ENCODE measurements at places on chromosomes 12 and 14.

DNA sequence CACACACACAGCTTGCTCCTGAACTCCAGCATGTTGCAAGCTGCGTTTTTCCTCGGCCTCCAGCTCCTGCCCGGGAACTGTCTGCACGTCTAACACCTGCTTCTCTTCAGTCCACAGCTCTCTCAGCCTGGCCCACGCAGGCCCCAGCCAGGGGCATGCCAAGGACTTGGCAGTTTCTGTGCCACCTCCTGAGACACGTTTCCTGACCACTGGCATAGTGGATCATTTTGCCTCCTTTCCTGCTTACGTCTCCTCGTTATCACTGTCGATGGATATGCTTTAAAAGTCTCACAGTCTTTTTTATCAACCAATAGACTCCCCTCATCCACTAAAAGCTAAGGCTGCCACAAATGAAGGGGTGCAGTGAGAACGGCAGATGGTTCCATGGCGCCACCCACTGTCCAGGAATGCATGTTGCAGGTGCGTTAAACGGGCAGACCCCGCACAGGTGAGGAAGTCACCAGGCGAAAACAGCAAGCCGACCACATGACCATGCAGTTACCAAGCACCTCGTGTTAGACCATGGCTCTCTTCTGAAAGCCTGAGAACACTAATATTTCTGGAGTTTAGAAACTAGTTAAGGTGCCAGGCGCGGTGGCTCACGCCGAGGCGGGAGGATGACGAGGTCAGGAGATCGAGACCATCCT, 14.7 kb upstream of the TEAD4 start:
- DNase-seq, result no peak

- DNase-seq, result no peak
Measured at GRCh38 chr12:24705216-24705615, 243.7 kb downstream of the BCAT1 start.

- DNase-seq, result no peak
Measured at GRCh38 chr12:15829255-15829654, 40.1 kb upstream of the EPS8 start.

DNA sequence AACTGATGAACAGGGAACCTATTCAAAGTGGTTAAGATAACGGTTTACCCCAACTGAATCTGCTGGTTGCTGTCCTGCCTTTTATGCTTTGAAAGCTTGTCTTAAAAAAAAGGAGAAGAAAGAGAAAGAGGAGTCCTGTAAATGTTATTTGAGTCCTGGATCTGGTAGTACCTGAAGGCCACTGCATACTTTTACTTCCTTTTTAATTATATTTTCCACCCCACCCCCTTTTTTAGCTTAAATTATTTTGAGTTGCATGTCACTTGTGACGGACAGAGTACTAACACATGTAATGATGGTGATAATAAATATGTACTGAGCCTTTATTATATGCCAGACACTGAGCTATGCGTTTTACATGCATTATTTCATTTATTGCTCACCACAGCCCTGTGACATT, 2.5 kb upstream of the AMIGO2 start:
- DNase-seq, result no peak

DNA sequence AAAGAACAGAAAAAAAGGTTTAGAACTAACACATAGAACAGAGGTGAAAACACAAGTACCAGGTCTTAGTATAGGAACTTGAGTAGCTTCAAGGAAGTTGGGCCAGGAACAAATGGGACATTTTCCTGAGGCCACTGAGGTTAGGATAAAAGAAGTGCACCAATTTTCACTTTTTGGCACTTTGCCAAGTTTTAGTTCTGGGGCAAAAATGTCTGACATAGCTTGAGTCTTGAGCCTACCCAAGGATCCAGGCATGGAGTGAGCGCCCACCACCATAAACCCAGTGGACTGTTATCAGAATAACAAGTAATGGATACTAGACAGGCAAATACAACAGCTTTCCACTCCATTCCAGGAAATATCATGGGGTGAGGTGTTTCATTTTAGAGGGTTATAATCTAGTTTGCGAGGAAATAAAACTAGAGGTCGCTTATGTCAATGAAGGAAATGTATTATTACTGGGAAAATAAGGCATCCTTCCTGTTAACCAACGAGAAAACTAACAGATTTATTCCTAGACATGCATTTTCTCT, 199.7 kb upstream of the HMGA2 start:
- no peak for DNase-seq

DNA sequence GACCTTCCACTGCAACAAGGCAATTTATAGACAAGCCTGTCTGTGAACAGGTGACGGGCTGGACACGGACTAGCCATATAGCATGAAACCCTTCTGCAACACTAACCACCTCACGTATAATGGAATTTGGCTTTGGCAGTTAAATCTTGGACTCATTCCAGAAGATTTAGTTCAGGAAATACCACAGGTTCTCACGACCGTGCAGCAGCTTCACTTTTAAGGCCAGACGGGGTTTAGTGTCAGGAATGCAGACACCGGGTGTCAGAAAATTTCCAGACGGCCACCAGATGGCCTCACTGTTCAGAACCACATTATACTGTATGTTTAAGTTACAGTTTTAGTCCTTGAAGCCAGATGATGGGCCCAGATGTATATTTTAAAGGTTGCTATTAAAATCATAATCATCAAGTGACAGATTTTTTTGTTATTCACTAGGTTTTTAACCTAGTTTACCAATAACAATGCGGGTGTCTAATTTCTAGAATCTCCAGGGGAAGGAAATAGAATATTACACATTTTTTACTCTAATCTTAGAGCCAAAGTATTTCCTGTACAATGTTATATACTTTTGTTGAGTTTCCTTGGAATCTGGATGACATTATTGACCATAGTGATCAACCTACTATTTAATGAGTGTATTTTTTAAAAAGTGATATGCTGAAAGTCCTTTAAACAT, 90.5 kb upstream of the TMPO start:
- DNase-seq, result no peak

- DNase-seq, result no peak
Measured at GRCh38 chr14:71680736-71681387, 251.4 kb upstream of the RGS6 start.

GRCh38 chr12:127903146-127903545, 363.8 kb upstream of the TMEM132C start:
- no peak for DNase-seq

- no peak for DNase-seq
Measured at GRCh38 chr14:103290961-103291360, 43.1 kb upstream of the EIF5 start.

DNA sequence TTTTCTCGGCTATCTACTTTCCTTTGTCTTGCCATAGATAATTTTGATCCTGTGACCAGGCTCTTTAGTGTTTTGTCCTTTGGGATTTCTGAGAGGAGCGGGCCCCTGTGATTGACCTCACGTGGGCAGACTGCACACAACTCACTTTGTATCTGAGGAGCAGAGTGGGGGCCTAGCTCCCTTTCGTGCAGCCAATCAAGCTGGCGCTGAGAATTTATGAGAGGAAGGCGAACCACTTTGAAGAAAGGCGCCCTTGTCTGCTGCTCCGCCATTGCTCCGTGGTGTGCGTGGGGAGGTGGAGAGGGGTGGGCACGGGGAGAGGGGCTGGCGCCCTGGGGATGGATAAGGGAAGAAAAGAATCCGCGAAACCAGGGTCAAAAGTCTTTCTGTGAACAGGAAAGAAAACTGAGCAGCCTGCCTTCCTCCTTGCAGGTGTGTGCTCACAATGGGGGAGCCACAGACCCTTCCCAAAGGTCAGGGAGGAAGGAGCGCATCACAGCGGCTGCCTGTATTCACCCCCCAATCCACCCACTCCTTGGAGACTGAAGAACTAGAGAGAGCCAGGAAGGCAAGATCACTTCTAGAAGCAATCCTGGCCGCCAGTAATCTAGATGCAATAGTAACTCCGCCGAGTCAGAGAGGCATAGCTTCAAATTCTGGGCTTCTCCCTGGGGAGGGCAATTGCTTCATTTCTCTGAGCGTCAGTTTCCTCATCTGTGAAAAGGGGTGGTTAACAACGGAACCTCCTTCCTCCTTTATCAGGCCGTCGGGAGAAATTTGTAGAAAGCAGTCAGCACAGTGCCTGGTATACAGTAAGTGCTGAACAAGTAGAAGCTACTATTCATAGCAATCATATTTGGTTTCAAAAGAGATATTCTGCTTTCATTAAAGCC, 24.9 kb upstream of the MED13L start:
- no peak for DNase-seq
